ENCODE measurements at places on chromosomes 7 and 10.
A peak's percentile ranks its signal among the peaks of the same experiment; 100 is the strongest.

GRCh38 chr10:102286216-102286615, 40.9 kb downstream of the GBF1 start:
- DNase-seq = no peak

DNA sequence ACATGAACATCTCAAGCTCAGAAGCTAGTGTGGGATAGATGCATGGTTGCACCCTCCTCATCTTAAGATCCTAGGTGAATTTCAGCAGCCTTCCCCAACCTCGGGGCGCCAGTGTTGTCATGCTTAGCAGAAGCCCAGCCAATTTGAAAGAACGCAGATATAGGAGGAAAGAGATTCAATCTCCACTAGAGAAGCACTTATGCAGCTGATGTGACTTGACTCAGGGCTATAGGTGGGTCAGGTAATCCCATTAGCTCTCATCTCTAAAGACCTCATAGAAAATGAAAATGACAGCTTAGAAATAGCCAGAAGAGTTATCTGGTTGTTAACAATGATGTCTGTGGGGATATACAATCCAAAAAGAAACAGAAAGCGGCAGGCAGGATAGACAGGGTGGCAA, 310.5 kb downstream of the GPAM start:
- no peak for DNase-seq

GRCh38 chr7:131302876-131303707, 24.6 kb upstream of the MKLN1 start:
- peak; percentile 13 for DNase-seq

DNA sequence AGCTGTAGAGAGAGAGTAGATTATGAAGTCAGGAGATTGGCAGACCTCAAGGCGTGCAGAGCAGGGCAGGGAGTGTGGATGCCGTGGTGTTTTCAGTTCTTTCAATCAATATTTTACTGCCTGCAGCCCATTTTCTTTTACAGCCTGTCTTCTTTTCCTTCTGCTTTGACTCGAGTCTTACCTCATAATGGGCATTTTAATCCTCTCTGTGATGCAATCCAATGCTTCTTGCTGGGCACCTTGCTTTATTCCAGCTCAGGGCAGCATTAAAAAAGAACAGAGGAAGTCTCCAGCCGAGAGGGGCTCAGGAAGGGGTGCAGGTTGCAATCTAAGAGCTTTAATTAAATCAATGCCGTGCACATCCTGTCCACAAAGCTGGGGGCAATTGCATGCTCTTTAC, 839.0 kb downstream of the LRMDA start:
- no peak for DNase-seq

- no peak for DNase-seq
Measured at GRCh38 chr10:124287071-124287685, 131.5 kb downstream of the OAT start.

GRCh38 chr7:153475239-153475638, 577.0 kb upstream of the DPP6 start:
- no peak for DNase-seq

GRCh38 chr7:133348250-133348649, 95.4 kb downstream of the EXOC4 start:
- DNase-seq = no peak

GRCh38 chr7:49150486-49150885, 226.1 kb downstream of the CDC14C start:
- no peak for DNase-seq

GRCh38 chr7:97167176-97167575, 49.7 kb downstream of the SDHAF3 start:
- DNase-seq = no peak
